ENCODE measurements at places on chromosomes 7 and 10.

DNA sequence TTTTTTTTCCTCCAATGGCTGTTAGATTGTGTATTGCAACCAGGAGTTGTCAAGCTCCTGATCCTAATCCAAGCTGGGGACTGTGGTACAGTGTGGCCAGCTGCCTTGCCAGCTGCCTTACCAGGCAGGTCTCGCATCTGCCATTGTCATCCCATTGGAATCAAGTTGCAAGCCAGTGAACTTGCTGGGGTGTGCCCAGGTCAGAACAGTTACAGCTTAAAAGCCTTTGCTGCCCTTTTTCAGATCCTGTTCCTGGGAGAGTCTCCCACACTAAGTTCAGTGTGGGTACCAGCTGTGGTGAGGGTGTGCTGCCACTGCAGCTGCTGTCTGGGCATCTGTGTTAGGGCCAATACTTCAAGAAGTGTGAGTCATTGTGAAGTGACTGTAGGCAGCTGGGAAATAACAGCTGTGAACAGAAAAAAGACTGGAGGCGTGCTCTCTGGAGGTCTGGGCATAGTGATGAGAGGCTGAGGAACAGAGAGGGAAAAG, 72.8 kb downstream of the CCNY start:
- DNase-seq = peak; percentile 75

- peak; percentile 84 for DNase-seq
Measured at GRCh38 chr7:83271212-83272099, 108.8 kb upstream of the PCLO start.

- DNase-seq = no peak
Measured at GRCh38 chr7:99897322-99898022, 20.6 kb upstream of the OR2AE1 start.

GRCh38 chr7:42414028-42414427, 177.0 kb upstream of the GLI3 start:
- DNase-seq = no peak

DNA sequence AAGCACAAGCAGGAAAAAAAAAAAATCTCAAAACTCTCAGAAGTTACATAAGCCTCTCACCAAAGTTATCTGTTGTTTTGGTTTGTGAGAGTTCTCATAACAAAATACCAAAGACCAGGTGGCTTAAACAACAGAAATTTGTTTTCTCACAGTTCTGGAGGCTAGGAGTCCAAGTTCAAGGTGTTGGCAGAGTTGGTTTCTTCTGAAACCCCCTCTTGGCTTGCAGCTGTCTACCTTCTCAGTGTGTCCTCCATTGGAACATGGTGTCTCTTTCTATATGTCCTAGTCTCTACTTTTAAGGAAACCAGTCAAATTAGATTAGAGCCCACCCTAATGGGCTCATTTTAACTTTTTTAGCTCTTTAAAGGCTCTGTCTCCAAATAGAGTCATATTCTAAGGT, 44.9 kb downstream of the TNKS2 start:
- no peak for DNase-seq

DNA sequence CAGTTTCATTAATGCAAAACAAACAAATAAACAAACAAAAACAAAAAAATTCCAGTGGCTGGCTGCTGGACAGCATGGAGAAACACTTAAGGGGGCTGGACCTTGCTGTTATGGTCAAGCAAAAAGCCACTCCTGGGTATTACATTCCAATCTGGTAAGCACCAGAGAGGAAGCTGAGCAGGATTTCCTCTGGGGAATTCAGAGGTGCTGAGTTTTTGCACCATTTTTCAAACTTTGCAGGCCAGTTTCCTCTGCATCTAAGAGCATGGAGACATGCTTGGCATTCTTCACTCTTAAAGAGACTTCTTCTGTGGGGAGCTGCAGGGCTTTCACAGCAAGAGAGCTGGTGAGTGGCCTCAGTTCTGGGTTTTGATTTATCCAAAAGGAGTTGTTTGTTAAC, 84.5 kb downstream of the FZD1 start:
- DNase-seq = peak; percentile 90

- DNase-seq = peak; percentile 94
Measured at GRCh38 chr10:102775935-102776669, 32.4 kb downstream of the WBP1L start.

DNA sequence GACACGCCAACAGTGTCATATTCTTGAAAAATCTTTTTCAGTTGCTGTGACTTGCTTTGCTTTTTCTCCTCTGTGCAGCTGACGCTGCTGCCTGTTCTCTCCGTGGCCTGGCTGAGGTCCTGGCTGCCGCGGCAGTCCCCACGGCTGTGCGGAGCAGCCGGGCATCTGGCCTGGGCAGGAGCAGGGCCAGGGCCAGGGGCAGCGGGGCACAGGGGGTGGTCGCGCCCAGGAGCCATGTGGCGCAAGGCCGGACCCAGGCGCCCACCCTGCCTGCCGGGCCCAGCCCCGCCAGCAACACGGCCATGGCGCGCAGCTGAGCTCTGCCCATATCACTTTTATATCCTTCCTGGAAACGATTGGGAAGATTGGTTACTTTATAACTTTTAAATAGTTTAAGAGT, 109.4 kb upstream of the ACBD5 start:
- no peak for DNase-seq

GRCh38 chr10:79007421-79008319, 61.1 kb upstream of the ZMIZ1 start:
- peak; percentile 45 for DNase-seq

DNA sequence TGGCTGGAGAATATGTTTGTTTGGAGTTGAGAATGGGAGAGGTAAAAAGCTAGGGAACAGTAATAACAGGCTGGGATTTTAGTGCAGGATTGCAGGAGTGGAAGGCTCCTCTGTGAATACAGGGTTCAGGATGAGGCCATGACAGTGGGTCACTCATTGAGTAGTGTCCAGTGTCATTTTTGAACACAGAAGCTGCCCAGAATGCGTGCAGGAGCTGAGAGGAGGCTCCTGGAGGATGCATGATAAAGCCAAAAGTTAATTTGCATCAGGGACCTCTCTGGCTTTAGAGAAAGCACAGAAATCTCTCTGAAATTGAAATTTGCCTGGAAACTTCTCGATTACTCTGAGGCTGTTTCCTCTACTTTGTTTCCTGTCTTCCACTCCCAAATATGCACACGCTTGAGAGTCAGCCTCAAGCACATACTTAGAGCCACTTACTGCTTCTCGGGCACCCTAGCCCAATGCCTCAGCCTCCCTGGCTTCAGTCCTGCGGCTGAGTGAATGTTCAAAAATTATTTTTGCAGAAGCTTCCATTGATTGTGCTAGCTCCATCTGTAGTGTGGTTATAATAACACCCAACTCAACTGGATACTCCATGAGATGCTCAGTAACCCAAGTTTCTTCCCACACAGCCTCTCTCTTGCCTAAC, 1.8 kb upstream of the GALNT17 start:
- no peak for DNase-seq

GRCh38 chr10:103765981-103766380, 89.4 kb downstream of the SH3PXD2A start:
- no peak for DNase-seq

GRCh38 chr10:33015761-33016547, 57.9 kb upstream of the ITGB1 start:
- DNase-seq = peak; percentile 75

GRCh38 chr7:86965727-86966120, 93.7 kb downstream of the ELAPOR2 start:
- DNase-seq = no peak

DNA sequence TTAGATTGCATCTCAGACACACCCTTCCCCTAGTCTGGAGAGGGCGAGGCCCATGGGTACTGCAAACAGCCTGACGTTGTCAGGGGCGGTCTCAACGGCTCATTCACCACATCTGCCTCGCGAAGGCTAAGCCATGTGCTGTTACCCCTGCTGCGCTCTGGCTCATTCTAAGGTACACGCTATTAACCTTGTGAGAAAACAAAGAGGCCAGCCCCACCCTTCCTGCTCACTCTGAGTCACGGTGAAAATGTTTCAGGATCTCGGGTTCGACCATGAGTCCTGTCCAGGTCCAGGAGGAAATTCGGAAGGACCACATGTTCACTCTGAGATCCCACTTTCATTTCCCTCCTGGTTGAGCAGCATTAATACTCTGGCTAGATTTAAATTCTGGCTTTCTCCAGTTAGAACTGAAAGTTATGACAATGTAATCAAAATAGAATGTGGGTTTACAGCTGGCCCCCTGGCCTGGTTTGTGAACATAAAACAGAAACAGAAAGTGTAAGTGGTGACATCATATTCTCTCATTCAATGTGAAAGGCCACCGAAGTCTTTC, 55.2 kb downstream of the EGFR start:
- DNase-seq = peak; percentile 98
